ENCODE measurements at places on chromosomes 5 and 9.

- no peak for DNase-seq
Observed at GRCh38 chr9:85344901-85345300, 396.9 kb downstream of the AGTPBP1 start.

DNA sequence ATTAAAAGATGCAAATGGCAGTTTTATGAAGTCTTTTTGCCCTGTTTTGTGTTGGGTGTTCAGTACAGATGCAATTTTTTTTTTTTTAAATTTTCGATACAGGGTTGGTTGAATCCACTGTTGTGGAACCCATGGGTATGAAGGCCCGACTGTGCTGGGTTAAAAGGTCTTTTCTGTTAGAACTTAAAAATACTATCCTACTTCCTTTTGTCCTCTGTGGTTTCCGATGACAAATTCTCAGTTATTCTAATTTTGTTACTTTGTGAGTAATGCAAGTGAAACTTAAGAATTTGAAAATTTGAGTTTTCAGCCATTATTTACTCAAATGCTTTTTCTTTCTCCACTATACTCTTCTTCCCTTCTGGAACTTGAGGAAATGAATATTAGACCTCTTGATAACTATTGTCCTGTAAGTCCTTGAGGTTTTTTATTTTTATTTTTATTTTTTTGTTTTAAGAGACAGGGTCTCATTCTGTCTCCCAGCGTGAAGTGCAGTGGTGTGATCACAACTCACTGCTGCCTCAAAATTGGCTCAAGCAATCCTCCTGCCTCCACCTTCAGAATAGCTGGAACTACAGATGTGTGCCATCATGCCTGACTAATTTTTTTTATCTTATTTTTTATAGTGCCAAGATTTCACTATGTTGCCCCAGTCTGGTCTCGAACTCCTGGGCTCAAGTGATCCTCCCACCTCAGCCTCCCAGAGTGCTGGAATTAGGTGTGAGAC is 67.5 kb downstream of the ZCCHC7 start:
- DNase-seq: no peak

- no peak for DNase-seq
Observed at GRCh38 chr9:114513959-114514267, 8.6 kb upstream of the WHRN start.

DNA sequence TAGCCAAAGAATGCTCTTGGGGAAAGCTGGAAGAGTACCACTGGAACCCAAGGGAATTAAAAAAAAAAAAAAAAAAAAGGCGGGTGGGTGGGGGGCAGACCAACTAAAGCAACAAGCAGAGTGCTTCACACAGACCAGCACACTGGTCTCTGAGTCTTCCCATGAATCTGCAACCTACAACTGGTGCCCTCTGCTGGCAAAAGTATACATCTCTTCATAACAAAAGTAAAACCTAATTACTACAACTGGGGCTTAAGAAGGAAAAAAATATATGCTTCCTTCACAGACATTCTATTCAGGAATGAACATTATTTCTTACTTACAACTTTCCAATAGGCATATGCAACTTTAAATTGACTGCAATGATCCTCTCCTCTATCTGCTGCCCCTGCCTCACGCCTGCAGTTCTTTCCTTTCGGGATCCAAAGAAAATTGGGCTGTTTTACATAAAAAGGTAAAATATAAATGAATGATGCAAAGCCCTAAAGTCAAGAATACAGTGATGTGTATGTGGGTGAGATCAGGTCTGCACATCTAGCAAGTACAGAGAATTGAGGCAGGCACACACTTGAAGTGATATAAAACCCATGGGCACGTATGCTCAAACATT is 7.2 kb upstream of the KLHL3 start:
- DNase-seq: no peak

- no peak for DNase-seq
Observed at GRCh38 chr5:76690704-76691466, 25.0 kb upstream of the F2R start.

DNA sequence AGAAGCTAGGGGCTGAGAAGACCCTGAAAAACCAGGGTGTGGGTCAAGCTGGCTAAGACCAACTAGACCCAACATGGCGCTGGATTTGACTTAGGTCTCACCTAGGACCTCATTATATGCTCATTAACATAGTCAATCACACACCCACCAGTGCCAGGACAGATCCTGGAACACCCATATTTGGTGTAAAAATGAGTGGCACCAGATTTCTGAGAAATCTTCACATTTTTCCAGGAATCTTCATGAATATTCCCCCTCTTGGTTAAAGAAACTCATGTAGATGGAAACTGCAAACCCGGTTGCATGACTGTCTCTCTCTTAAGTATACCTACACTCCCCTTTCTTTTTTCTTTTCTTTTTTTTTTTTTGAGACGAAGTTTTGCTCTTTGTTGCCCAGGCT is 17.9 kb upstream of the RAB14 start:
- no peak for DNase-seq

DNA sequence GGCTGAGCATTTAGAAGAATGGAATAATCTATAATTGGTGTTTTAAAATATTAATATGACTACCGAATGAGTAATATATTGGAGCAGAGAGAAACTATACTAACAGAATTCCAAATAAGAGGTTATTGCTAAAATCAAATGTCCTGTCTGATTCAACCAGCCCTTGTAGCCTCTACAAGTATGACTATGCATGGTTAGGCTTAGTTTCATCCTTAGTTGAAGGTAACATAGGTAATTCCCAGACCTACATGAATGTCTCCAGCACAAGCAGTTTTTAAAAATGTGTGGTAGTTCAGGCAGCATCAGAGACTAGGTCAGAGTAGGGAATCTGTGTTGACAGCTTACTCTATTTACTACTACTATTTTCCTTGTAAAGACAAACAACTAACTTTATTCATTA is 51.7 kb upstream of the SLC27A6 start:
- no peak for DNase-seq

- DNase-seq: no peak
Observed at GRCh38 chr9:974996-975739, 1.3 kb upstream of the DMRT3 start.

- DNase-seq: no peak
Observed at GRCh38 chr5:176929654-176930053, 30.5 kb upstream of the HK3 start.

GRCh38 chr9:124384210-124384609 is 31.0 kb downstream of the PSMB7 start:
- DNase-seq: no peak

GRCh38 chr5:33297760-33298216 is 143.0 kb upstream of the TARS1 start:
- DNase-seq: no peak

DNA sequence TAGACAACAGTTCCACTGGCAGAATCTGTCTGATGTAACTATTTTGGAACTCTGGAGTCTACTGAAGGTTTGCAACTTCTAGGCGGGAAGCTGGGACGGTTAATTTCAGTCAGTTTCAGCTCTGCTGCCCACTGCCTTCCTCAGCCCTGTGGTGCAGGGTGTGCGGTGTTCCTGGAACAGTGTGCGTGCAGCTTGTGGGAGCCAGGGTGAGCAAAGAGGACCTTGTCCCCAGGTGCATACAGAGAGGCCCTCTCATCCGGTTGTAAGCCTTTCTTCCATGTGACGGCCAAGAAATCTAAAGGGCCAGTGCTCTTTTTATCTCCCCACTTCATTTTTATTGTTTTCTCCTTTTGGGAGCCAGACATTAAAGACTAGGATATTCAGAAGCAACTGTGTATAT is 114.6 kb downstream of the EHMT1 start:
- no peak for DNase-seq

DNA sequence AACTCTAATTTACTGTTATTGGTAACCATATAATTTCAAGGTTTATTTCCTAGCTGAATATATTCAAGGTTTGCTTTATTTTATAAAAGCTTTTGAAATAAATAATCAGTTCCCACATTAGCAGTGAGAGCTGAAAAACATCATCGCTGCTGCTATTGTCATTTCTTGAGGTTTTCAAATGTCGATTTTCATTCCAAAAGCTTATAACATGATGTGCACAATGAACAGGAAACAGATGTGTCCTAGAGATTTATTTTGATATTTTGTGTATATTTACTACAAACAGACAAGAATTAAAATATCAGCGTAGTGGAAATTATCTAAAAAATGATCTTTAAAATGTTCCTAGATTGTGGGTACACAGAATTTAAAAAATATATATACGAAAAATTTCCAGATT is 10.5 kb upstream of the ITGA1 start:
- no peak for DNase-seq

GRCh38 chr5:132429463-132430440 is 60.2 kb downstream of the SLC22A5 start:
- no peak for DNase-seq

DNA sequence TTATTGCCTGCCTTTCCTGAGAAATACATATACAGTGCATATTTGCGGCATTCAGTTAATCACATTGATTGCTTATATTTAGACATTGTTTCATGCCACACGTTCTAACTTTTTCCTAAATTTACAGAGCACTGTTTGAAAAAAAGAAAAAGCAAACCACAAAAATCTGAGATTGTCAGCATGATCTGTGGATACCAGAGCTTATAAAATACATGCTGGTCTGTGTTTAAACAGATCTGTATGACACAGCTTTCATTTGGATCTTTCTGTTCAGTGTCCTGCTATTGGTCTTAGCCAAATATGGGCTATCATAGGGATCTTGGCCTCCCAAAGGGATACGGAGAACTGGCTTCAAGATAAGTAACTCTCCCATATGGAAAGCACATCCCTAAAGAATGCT is 20.2 kb downstream of the ALDH1A1 start:
- DNase-seq: no peak
